ENCODE measurements at places on chromosomes 5 and 9.

DNA sequence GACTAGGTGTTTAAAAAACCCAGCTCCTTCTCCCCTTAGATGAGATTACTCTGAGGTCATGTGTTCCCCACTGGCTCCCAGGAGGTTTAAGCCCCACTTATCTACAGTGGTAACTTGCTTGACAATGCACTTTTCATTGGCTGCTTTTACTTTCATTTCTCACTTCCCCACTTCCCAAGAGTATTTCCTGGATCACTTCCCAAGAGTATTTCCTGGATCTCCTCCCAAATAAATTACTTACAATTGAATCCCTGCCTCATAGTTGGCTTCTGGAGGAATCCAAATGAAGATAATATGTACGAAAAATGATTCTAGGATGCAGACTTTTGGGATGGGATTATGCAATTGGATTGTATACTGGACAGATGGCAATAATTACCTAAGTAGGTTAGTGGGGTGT is 47.1 kb upstream of the CHSY3 start:
- DNase-seq = no peak

GRCh38 chr5:61468483-61468865 is 136.4 kb downstream of the ZSWIM6 start:
- DNase-seq = no peak

- DNase-seq = no peak
These were observed 1446.2 kb downstream of the MAT2B start for GRCh38 chr5:164951570-164951969.

GRCh38 chr5:178475422-178475821 is 114.8 kb downstream of the COL23A1 start:
- no peak for DNase-seq

DNA sequence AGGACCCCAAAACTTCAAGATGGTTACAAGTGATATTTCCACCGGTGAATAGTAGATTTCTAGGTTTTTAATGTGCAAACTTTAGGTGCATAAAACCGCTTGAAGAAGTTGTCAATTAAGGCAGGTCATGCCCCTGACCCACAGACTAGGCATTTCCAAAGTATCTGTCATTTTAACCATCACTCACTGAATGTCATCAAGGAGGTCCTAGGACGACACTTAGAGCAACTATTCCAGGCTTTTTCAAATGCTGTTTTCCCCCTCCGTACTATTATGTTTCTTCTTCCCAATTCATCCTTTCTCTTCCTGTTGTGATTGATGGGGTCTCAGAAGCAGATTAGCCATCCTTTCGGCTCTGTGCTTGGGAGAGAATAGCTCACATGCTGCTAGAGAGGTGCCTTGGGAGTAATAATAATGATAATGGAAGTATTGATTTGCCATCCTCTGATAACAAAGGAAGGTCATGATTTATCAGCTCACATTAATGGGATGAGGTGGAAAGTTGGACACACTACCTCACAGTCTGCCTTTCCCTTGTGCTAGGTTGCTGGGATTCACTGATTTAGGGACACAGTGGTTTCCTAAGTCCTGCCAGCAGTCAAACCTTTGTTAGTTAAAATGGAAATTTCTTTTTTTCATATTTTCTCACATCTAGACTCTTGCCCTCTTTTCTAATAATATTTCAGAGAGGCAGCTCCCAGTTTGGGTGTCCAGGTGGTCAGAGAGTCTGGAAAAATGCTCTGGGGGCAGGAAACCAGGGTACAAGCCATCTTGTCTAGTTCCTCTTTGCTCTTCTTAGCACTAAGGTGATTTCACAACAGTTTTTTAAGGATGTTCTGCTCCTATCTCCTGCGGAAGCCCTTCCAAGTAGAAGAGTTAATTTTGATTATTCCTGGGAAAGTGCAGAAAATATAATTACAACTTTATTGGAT is 67.0 kb downstream of the PTTG1 start:
- no peak for DNase-seq

GRCh38 chr5:176888865-176889165 is 10.3 kb downstream of the HK3 start:
- no peak for DNase-seq

DNA sequence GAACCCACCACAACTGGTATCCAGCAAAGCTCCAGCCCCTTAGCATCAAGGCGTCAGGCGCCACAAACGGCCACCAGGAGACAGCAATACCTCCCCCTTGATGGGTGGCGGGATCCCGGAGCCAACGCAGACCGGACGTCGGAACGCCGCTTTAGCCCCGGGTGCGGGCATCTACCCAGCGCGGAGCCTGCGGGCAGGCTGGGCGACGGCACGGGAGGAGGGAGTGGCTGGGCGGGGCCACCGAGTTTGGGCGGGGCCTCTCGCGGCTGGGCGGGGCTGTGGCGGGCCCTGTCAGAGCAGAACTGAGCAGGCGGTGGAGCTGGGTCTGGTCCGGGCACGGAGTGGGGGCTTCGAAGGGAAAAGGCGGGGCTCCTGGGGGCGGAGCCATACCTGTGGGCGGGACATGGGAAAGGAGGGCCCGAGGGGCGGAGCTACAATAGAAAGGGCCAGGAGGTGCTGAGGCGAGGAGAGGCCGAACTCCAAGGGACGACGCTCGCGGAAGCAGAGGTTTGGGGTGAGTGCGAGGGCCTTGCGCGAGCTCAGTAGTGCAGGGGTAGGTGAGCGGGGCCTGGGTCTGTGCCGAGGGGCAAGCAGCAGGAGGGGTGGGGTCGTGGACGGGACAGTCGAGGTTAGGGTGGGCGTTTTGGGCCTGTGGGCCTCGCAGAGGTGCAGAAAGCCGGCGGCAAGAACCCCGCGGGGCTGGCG is 40.2 kb upstream of the GARNL3 start:
- peak; percentile 85 for DNase-seq

DNA sequence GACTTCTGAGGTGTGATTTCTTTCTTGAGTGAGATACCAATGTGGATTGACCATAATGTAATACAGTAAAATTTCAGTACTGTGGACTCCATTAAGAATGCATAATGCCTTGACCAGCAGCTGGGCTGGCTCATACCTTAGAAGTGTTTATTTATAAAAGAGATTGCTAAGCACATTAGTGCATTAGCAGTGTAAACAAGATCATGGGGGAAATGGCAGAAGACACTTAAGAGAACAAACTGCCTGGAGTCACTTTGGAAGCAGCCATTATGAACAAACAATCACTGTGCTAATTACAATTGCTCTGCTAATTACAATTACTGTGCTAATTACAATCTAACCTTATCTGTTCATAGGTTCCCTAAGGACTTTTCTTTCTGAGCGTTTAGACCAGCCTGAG is 104.2 kb downstream of the TRIM32 start:
- DNase-seq = no peak

GRCh38 chr5:127884416-127884815 is 181.2 kb downstream of the CCDC192 start:
- DNase-seq = no peak

DNA sequence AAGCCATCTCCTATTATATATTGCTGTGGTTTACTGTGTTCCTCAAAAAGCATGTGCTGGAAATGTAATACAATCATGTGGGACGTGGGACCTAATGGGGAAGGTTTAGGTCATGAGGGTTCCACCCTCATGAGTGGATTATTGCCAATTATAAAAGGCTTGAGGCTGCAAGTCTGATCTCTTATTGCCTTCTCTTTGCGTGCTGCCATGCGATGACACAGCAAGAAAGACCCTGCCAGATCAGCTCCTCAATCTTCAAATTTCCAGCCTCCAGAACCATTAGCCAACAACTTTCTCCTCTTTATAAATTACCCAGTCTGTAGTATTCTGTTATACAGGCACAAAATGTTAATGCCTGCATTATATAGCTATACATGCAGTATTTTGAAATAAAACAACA is 45.4 kb downstream of the MARCHF11 start:
- DNase-seq = no peak

DNA sequence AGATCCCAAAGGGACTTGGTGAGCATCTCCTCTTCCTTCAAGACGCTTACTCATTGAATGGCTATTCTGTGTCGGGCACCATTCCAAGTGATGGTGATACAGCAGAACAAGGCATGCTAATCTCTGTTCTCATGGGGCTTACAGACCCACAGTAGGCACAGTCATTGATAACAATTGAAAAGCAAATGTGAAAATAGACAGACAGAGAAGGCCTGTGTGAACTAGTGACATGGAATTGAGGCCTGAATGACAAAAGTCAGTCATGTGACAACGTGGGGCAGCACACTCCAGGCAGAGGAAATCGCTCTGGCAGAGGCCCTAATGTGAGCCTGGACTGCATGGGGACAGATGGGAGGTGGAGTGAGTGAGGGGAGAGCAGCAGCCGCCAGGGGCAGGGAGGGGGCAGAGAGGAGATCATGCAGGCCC is 70.7 kb upstream of the CPLX2 start:
- no peak for DNase-seq

DNA sequence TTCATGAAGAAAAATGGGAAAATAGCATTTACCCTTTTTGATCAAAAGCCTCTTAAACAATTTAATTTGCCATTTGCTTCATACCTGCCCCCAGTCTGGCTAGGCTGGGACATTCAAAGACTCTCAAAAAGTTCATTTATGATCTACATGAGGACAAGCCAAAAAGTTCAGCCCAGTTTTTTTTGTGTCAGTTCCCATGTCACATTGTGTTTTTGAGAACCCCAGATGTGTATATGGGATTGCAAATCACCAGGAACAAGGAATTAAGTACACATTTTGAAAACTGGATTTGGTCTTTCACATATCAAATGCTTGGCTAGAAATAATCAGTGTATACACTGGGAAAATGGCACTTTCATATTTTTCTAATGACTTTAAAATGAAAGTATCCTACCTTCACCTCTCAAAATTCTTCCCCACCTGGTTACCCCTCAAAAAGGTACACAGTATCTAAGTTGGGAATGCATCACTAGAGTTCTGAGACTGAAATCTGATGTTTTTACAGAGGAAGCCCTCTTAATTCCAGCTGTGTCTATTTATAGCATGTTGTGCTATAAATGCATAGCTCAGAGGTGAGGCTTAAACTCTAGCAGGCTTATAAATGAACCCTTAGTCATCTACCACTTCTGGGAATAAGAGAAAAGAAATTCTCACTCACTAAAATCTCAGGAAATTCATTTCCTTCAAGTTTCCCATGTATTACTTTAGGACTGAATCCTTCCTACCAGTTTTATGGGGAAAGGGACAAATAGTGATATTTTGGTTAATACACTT is 9.3 kb downstream of the STOM start:
- no peak for DNase-seq

DNA sequence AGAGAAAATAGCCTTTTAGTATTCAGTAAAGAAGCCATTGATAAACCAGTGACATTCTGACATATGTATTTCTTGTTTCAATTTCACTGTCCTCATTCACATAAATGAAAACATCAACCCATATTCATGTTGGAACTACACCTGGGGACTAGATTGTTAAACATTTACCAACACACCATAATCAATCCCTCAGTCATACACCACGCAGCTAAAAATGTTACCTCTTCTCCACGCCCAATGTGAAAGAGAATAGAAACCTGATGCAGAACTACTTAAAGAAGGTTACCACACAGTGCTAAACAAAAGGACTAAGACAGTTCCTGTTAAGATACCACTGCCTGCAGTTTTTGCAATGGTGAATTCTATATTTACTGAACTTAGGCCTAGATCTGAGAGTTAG is 518.9 kb downstream of the PRELID2 start:
- no peak for DNase-seq

DNA sequence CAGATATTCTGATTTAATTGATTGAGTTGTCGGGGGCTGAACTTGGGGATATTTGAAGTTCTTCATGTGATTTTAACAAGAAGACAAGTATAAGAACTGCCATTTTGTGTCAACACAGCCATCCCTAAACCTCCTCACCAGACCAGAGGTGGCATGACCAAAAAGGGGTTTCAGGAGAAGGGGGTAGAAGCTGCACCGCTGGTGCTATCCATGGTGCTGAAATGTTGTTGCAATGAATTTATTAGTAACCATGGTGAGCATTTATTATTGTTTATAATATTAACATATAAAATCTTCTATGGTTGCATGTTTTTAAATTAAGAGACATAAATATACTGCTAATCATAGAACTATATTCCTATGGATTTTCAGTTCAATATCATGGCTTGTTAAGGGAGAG is 72.3 kb downstream of the GNA14 start:
- no peak for DNase-seq
